Stimulated activated CD4-positive, alpha-beta T cell treated with anti-CD3 and anti-CD28 coated beads, Interleukin-1b, Interleukin-23, amount 100 ng/mL, for 24 hours (primary cell): ENCODE measurements at places on chromosomes 2 and 18.

- no peak for DNase-seq
Measured at GRCh38 chr2:9767656-9768281, 75.5 kb upstream of the TAF1B start.

DNA sequence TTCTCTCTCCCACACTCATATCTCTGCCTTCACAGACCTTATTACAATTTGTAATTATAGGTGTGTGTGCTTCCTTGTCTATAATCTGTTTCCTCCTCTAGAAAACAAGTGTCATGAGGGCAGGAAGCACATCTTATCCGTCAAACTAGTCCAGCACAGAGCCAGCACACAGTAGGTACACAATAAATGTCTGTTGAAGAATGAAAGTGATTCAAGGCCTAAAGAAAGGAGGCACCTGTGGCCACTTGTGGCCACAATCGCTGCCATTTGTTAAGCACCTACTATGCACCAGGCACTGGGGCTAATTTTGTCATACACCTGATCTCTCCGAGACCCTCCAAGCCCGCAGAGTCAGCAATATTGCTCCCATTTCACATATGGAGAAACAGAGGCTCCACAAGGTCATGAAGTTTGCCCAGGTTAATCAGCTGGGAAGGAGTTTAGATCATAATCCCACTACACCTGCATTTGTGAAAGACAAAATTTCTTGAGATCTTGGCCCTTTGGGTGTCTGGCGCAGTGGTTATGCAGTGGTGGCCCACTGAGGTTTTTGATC is 78.4 kb downstream of the TNS1 start:
- no peak for DNase-seq

GRCh38 chr2:238817382-238817781 is 30.5 kb upstream of the TWIST2 start:
- DNase-seq: no peak

- no peak for DNase-seq
Measured at GRCh38 chr2:188130317-188130716, 161.4 kb upstream of the GULP1 start.
